Stimulated activated naive CD4-positive, alpha-beta T cell (primary cell): ENCODE measurements at places on chromosomes 2 and 18.

GRCh38 chr2:37324786-37325624 is at the start of gene PRKD3:
Gene PRKD3, minus strand, starts transcription at chr2:37324833. Its CDS starts 8,309 bp downstream, at chr2:37316524.
- DNase-seq = peak; percentile 76

DNA sequence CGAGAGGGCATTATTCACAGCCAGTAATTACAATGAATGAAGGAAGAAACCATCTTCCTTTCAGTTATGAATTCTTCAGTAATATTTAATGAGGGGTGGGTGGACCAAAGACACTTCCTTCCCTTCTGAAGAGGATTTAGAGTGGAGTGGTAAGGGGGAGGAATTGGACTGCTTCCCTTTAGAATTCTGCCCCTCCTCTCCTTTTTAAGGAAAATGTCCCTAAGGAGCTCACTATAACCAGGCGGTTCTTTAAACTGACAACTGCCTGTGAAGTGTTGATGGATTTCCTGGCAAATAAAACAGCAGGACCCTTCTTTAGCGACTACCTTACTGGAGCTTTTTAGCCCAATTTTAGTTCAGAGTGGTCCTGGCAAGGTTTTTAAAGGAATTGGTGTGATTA is 86.4 kb downstream of the LIMS1 start:
- DNase-seq = no peak

DNA sequence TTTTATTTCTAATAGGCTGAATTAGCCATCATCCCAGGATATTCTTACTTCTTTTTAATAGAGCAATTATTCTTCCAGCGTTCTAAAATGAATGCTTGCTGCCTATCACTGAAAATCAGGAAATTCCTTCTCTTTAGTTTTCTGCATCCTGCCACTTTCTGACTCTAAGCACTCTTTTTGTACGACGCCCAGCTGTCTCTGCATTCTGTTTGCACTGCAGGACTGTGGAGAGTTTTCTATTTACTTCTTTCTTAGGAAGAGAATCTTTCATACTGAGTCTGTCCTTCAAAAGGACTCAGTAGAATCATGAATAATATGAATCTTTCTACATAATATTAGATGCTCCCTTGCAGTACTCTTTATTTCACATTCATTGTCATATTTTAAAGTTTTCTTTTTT is 360.4 kb upstream of the DSEL start:
- DNase-seq = no peak

- no peak for DNase-seq
Observed at GRCh38 chr2:136929531-136929930, 164.2 kb downstream of the THSD7B start.

DNA sequence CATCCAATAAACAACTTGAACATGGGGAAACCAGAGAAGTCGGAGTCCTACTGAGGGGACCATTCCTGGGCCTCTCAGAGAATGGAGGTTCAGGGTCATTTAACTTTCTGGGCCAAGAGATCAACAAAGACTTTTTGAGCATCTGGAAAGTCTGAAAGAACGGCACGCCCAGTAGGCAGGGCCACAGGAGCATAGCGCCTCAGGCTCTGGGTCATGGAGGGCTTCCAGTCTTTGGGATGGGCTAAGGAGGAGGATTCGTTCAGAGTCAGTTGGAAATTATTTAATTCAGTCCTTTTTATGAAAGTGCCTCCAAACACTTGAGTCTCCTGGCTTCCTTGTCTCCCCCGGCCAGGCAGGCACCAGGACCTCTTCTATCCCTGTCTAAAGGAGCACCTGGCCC is 101.1 kb upstream of the GLI2 start:
- no peak for DNase-seq

DNA sequence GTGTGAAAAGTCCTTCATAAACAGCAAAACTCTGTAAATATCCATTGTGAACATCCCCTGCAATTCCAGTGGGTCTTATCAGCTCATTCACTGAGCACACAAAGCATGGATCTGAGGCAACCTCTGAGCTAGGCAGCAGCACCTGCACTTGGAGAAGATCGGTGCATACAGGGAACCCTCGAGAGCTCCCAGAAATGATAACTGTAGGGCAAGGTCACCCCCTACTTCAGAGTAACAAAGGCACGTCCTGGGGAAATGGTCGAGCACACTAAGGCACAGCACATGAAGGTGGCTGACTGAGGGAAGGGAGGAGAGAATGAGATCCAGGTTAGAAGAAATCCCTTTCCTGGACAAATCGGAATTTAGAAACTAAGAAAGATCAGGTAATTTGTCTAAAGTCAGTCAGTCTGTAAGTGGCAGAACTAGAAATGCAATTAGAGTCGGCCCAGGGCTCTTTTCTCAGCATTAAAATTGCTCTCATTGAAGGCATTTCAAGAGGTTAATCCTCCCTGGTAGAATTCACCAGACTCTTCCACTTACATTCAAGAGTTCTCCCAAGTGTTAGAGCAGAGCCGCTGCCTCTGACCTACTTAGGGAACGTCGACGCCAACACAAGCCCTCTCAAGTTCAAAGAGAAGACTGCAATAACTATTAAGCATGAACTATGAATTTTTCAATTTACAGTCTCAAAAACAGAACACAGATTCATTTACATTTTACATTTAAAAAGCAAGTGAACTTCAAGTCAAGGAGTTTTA is 45.9 kb downstream of the PXDN start:
- DNase-seq = no peak

DNA sequence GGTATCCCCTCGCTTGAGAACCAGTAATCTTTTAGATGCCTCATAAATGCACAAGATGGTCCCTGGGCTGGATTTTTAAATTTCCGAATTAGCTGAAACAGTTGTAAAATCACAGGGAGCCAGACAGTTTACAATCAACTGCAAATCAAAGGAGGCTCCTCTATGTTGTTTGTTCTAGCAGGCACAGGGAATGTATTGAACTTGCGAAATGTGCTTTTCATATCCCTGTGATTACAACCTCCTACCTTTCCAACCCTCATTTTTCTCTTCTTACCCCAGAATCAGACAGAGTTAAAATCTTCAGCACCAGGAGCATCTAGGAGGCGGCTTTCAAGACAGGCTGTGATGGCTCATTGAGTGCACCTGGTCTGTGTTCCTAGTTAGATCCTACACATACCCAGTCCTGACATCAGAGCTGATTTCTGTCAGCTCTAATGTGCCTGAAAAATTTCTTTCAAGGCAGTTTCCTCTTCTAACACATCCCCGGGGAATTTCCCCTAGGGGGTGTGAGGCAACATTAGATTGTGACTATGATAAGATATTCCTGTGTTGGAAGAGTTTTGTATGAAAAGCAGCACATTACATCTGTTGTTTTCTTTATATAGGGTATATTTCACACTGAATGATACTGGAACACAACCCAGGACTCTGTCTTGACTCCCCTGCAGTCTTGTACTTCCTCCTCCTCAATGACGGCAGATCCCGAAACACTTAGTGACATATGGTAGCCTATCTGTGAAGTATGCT is 17.9 kb upstream of the CAVIN2 start:
- DNase-seq = no peak

GRCh38 chr2:1795261-1796231 is 51.2 kb upstream of the PXDN start:
- no peak for DNase-seq

GRCh38 chr2:228065686-228066085 is 115.8 kb downstream of the SPHKAP start:
- no peak for DNase-seq

DNA sequence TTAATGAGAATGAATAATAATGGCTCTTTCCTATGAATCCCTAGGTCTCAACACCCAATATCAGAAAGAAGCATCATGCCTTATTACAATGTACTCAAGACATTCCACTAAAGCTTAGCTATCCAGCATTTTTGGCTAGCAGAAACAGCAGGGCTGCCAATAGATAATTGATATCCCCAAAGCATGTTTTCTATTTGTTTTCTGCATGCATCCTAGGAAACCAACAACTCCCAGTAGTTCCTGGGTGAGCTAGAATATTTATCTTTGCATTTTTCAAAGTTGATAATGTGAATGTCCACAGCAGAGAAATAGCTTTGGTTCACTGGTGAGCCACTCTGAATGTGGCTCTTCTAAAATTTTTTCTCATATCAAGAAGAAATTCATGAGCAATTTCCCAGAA is 5.8 kb upstream of the ANTXR1 start:
- no peak for DNase-seq

- DNase-seq = no peak
Observed at GRCh38 chr18:27666016-27666415, 480.9 kb upstream of the CHST9 start.

DNA sequence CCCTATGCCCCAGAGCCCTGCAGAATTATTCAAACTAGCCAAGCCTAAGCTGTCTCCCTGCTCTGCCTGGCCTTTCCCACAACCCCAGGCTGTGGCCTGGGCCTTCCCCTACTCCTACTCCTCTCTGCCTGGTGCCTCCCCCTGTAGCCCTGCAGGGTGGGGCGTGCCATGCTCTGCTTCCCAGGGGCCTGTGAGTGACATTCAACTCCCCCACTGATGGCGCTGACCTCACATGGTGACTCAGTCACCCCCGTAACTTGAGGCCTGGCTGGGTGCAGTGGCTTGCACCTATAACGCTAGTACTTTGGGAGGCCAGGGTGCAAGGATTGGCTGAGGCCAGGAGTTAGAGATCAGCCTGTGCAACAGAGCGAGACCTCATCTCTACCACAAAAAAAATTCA is 60.6 kb downstream of the KIF1A start:
- DNase-seq = no peak

GRCh38 chr2:84653302-84653701 is 137.0 kb downstream of the DNAH6 start:
- DNase-seq = no peak

DNA sequence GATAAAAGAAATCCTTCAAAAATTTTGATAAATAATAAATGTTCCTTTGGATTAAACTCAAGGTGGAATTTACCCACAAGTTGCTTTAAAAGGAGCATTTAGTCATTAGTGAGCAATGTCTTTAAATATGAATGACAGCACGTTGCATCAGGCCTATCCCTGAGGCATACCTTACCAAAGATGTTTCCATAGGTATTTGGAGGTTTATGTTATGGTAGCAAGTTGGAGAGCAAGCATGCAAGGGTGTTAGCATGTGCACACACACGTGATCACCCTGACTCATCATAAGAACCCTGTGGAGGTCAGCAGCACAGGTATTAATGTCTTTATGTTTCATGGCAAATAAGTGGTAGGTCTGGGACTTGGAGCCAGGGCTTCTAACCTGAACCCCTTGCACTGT is 159.9 kb downstream of the ACTR3 start:
- no peak for DNase-seq

- DNase-seq = no peak
Observed at GRCh38 chr18:3279201-3280185, 17.6 kb downstream of the MYL12B start.

DNA sequence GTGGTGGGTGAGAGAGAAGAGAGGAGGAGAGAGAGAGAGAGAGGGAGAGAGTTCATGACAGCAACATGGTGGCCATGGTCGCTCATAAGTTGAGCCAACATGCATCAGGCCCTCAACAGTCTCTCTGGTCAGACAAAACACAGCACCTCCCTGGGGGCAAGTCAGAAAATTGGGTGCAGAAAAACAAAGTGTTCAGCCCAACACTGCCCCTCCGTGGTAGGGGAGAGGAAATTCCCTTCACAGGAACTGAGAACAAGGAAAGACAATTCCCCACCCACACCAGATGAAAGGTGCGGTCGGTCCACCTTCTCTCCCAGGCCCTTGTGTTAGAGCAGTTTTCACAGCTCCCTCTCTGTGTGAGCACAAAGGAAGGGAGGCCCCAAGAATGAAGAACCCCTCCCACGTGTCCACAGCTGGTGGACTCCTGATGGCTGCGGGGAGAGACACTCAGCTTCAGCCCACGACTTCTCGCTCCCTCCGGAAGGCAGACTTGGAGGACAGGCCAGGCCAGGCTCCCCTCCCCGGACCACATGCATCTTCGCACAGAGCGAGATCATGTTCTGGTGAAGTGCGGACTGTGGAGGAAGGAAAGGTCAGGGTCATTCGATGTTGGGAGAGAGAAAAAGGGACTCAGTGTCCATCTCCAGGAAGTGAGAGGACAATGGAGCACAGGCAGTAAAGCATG is 181.7 kb downstream of the ANAPC1 start:
- DNase-seq = no peak

GRCh38 chr2:8247905-8248622 is 433.8 kb upstream of the ID2 start:
- no peak for DNase-seq

DNA sequence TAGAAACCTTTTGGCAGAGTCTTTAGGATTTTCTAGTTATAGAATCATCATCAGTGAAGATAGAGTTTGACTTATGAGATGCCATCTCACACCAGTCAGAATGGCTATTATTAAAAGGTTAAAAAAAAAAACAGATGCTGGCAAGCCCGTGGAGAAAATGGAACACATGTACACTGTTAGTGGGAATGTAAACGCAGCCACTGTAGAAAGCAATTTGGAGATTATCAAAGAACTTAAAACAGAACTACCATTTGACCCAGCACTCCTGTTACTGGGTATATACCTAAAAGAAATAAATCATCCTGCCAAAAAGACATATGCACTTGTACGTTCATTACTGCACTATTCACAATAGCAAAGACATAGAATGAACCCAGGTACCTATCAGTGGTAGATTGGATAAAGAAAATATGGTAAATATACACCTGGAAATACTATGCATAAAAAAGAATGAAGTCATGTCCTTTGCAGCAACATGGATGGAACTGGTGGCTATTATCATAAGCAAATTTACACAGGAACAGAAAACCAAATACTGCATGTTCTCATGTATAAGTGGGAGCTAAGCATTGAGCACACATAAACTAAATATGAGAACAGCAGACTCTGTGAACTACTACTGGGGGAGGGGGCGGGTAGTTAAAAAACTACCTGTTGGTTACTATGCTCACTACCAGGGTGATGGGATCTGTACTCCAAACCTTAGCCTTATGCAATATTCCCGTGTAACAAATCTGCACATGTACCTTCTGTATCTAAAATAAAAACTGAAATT is 279.0 kb downstream of the KIAA1328 start:
- no peak for DNase-seq

DNA sequence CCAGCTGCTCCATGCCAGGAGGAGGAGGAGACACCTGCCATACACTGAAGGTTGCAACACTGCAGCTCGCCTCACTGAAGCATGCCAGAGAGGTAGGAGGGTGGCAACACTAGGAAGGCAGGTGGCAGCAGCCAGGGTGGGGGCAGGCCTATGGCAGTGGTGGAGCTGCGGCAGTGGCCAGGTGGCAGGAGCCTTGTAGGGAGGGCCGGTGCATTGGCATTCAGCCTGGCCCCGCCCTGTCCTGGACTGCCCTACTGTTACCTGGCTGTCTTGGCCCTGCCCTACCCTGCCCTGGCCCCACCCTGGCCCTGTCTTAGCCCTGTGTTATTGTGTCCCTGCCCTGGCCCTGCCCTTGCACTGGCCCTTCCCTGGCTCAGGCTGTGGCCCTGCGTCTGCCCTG is 7.4 kb upstream of the ANKRD62 start:
- DNase-seq = no peak

DNA sequence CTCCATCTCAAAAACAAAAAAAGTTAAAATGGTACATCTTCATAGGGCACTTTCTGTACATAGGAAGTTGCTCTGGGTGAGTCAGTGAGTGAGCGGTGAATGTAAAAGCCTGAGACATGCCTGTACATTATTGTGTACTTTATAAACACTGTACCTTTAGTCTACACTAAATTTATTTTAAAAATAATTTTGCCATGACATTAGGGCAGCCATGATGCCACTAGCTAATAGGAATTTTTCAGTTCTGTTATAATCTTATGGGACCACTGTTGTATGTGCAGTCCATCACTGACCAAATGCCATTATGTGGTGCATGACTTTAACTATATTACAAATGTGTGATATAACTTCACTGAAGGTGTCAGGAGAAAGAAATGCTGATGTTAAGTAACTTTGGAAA is 11.0 kb upstream of the TXNDC2 start:
- DNase-seq = no peak

- no peak for DNase-seq
Observed at GRCh38 chr18:79366177-79367094, 29.3 kb upstream of the NFATC1 start.
